ENCODE measurements at places on chromosomes 13 and 19.

GRCh38 chr19:29715701-29716581, 880 bp upstream of the C19orf12 start:
- DNase-seq, result no peak

- no peak for DNase-seq
Observed at GRCh38 chr19:10961073-10961860, 437 bp downstream of the SMARCA4 start.

- no peak for DNase-seq
Observed at GRCh38 chr13:27924529-27925141, 4.8 kb downstream of the PDX1 start.

GRCh38 chr19:2491130-2491801, 15.3 kb downstream of the GADD45B start:
- no peak for DNase-seq

- no peak for DNase-seq
Observed at GRCh38 chr13:103948426-103948825, 882.2 kb upstream of the SLC10A2 start.

DNA sequence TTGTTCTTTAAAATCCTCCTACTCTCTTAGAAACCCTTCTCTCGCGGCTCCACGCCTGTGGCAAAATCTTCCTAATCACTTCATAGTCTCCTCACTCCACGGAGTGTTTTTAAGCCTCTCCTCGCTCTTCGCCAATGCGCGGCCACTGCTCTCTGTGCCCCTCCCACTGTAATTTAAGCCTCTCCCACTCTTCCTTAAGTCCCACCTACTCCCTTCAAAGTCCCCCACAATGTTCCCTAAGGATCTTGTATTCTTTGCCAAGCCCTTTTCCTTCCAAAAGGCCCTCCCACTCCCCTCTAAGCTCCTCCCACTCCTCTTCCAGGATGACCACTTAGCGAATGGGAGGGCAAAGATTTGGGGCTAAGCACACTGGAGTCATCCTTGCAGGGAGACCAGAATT, 1.3 kb downstream of the FIZ1 start:
- no peak for DNase-seq

GRCh38 chr19:34818270-34818669, 45.3 kb upstream of the ZNF599 start:
- DNase-seq, result no peak

GRCh38 chr13:92560883-92561282, 665.7 kb upstream of the GPC6 start:
- DNase-seq, result no peak

- no peak for DNase-seq
Observed at GRCh38 chr19:55455576-55456235, 5.7 kb downstream of the ISOC2 start.

DNA sequence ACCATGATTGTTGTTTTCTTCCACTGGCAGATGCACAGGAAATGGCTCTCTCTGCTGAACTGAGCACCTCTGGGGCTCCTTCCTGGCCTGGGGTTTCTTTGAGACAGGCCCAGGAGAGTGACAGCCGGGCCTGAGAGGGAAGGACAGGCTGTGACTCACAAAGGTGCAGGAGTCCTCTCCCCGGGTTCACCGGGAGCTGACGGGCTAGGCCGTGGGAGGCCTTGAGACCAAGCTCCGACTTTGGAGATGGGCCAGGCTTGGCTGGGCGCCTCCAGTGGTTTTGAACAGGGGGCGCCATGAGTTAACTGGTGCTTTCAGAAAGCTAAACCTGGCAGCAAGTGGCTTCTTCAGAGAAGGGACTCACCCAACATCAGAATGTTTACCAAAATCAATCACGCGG, 143.4 kb downstream of the URI1 start:
- DNase-seq, result peak; percentile 41

DNA sequence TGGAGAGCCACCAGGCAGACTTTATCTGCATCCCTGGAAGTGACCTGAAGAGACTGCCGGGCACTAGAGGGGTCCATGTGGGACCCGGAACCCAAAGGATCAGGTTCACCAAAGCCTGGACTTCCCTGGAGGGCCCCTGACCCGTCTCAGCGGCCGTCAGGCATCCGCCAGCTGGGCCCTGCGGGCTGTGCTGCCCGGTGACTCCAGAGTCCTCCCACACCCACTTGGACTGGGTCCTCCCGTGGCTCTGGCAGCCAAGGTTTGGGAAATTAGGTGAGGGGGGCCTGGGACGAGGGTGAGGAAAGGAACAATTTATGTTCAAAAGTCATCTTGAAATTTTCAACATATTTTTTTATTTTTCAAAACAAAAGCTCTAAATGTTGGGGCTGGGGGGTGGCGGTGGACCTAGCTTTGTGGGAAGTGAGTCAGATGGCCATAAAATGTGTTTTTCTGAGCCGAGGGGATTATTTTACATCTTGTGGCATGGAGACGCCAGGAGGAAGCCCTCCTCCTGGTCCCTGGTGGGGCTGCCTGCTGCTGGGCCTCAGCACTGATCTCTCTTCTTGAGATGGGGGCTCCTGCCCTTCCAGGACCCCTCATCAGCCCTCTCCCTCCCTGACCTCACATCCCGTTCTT, 20.2 kb downstream of the CEBPA start:
- no peak for DNase-seq

GRCh38 chr13:32035716-32036115, 4.1 kb downstream of the FRY start:
- DNase-seq, result no peak

GRCh38 chr13:79668201-79668752, 187.3 kb downstream of the NDFIP2 start:
- no peak for DNase-seq

DNA sequence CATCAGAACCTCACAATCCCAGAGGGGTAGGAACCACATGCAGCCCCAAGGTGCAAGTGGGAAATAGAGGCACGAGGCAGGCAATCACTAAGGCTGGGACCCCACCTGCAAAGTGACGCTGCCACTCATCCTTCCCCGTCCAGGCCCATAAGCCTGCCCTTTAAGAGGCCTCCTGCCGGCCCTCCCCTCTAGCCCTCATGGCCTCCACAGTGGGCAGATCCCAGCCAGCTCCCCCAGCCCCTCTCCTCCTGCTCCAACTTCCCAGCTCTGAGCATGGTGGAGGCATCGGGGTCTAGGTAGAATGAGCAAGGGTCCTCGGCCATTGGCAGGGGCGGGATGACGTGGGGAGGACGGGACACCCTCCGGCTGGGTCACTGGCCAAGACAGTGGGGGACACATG, 2.7 kb downstream of the ZSCAN18 start:
- no peak for DNase-seq

DNA sequence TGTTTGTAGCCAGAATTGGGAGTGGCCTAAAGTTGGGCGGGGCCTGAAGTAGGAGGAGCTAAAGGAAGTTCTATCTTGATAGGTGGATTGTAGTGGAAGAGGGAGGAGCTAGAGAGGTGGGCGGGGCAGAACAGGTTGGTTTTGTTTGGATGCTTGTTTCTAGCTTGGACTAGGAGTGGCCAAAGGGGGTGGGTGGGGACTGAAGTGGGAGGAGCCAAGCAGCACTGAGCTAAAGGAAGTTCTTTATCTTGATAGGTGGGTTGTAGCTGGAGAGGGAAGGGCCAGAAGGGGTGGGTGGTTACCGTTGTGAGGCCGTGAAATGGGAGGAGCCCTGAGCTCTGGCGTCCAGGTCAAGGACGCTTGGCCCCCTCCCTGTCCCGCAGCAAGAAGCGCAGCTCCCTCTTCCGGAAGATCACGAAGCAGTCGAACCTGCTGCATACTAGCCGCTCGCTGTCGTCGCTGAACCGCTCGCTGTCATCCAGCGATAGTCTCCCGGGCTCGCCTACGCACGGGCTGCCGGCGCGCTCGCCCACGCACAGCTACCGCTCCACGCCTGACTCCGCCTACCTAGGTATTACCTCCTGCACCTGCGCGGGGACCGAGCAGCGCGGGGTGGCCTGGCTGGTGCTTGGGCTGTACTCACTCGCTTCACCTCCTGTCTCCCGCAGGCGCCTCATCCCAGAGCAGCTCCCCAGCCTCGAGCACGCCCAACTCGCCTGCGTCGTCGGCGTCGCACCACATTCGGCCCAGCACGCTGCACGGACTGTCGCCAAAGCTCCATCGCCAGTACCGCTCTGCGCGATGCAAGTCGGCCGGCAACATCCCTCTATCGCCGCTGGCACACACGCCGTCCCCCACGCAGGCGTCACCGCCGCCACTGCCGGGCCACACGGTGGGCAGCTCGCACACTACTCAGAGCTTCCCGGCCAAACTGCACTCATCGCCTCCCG, 8.0 kb downstream of the DNASE2 start:
- DNase-seq, result no peak

DNA sequence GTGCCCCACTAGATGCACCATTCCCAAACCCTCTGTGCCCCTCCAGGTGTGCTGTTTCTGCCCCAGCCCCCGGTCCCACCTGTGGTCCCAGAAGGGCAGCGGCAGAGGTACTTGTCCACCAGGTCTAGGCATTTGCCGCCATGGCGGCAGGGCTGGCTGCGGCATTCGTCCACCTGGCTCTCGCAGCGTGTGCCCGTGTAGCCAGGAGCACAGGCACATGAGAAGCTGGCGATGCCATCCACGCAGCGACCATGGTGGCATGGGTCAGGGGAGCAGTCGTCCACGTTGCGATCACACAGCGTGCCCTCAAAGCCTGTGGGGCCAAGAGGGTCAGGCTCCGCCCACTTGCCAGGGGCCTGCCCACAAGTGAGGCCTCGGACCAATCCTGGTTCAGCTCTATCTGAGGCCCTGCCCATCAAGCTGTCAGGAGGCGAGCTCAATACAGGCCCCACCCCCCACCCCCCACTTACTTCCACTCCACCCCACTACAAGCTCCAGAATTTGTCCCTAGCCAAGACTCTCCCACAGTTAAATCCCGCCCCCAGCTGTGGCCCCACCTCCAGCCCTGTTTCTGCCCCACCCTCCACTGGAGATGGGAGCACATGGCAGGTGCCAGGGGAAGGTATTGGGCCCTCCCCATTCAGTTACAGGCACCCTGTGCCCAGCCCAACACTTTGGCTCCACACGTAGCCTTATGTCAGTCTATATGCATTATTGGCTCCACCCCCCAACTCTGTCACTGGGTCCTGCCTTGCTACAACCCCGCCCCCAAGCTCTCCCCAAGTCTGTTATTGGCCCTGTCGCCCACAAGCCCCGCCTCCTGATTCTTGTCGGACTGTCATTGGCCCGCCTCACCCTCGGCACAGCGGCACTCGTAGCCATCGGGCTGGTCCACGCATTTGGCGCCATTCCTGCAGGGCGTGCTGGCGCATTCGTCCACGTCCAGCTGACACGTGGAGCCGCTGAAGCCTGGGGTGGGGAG, 13.5 kb downstream of the NOTCH3 start:
- DNase-seq, result no peak

DNA sequence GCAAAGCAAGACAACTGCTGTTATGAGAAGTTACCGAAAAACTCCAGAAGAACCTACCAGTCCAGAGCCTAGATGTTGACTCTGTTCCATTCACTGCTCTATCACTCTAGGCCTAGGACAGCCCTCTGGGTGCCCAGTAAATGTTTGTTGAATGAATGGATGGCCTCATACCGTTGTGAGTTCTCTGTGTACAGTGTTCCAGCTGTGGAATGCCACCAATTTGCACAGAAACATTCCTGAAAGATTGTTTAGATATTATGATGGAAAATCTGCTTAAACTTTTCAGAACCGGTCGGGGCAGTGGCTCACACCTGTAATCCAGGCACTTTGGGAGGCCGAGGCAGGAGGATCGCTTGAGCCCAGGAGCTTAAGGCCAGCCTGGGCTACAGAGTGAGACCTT, 1.3 kb upstream of the FBL start:
- no peak for DNase-seq

DNA sequence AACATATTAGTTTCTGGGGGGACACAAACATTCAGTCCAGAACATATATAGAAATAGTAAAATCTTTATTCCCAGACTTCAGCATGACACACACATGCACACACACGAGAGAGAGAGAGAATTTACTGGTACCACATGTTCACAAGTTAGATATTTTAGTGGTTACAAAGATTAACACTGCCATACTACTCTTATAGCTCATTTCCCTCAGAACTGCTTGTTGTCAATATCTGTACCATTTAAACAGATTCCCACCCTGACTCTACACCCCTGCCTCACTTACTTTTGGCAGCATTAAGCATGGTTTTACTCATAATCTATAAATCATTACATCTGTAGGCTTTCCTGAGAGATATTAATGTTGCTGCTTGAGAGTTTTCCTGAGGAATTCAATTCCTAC, 524.7 kb upstream of the HTR2A start:
- no peak for DNase-seq

GRCh38 chr13:29513002-29513980, 82.2 kb downstream of the SLC7A1 start:
- no peak for DNase-seq

- peak; percentile 47 for DNase-seq
Observed at GRCh38 chr19:51158474-51159129, 16.5 kb downstream of the SIGLEC7 start.

DNA sequence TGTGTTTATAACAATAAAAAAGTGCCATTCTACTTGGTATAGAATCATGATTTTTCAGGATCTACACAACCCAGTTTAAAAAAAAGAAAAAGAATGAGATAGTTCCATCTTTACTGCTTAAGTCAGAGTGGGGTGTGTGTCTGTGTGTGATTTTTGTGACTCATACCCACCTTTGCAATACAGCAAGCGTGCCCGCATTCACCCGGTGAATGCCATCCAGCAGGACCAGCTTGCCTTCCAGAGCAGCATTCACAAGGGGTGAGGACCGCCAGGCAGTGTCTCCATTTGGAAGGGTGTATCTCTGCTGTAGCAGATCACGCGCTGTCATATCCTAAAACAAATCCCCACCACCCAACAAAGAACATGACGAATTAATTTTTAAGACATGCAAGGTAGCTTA, 127.7 kb downstream of the VWA8 start:
- no peak for DNase-seq

DNA sequence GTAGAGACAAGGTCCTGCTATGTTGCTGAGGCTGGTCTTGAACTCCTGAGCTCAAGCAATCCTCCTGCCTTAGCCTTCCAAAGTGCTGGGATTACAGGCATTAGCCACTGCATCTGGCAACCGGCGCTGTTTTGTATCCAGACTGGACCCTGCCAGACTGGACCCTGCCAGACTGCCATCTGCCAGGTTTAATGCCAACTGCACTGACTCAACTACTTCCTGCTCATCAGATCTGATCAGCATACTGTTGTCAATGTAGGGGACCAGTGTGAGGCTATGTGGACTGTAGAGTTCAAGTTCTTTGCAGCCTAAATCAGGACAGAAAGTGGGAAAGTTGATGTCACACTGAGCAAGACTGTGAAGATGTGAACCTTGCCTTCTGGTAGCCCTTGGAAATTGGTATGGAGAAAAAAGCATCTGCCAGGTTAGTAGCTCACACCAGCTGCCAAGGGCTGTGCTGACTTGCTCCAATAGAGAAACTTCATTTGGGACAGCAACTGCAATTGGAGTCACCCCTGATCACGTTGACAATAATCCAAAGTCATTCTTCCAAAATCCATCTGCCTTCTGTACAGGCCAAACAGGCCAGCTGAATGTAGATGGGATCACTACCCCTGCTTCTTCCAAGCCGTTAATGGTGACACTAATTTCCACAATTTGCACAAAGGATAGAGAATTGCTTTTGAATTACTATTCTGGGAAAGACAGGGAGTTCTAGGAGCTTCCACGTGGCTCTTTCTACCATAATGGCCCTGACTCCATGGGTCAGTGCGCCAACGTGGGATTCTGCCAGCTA, 36.8 kb upstream of the ATP1A3 start:
- peak; percentile 82 for DNase-seq

GRCh38 chr19:51100601-51101000, 7.6 kb downstream of the CTU1 start:
- DNase-seq, result no peak

GRCh38 chr19:17761148-17761547, 9.9 kb downstream of the FCHO1 start:
- DNase-seq, result no peak

- no peak for DNase-seq
Observed at GRCh38 chr13:38520041-38520440, 166.8 kb upstream of the FREM2 start.

GRCh38 chr19:51689751-51690453, 3.2 kb upstream of the SPACA6 start:
- peak; percentile 38 for DNase-seq

Data from NCI-H446 (cell line).